ENCODE measurements at places on chromosomes 4 and X.
A peak's percentile ranks its signal among the peaks of the same experiment; 100 is the strongest.

DNA sequence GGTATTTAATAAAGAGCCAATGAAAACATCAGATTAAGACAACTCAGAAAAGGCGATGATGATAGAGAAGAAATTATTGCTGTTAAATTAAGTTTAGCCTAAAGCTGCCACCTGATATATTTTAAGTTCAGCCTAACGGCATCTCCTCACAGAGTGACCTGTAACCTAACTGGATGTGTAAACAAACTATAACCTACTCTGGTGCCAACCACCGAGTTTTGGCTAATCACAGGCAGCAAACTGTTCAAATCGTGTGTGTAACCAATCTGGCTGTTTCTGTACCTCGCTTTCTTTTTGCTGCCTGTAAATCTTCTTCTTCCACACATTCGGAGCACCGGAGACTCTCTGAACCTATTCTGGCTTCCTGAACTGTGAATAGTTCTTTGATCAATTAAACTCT, 37.8 kb upstream of the MED14 start:
- DNase-seq = no peak

DNA sequence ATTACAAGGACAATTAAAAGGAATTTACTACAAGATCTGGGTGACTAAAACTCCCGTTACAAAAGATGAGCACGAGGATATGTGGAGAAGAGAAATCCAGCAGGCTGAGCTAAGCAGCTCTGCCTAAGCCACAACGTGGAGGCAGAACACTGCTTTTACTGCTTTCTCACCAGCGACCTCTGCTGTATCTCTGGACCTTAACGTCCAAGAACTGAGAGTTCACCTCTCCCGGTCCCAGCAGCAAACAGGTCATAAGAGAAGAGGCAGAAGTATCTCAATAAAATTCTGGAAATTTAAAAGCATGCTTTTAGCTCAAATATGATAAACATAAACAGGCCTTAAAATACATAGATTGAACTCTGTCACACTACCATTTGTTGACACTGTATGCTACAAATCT, 81.0 kb downstream of the ADGRA3 start:
- no peak for DNase-seq

- peak; percentile 92 for DNase-seq
Measured at GRCh38 chr4:69054578-69055200, 41.6 kb upstream of the UGT2B7 start.

DNA sequence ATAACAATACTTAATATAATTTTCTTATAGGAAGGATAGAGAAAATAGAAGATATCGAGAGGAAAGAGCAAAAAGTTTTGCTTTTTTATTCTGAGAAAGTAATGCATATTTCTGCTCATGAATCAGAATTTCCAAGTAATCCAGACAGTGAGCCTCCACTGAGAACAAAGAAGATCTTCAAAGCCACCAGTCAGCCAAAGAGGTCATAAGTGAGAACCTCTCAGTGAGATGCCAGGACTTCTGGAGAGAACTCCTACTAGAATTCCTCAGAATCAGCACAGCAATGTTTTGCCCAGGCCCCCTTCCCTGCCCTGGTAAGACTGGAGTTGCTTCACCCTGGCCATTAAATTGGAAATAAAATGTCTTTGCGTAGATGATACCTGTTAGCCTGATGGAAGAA, 254.4 kb upstream of the FAT4 start:
- DNase-seq = no peak

GRCh38 chr4:148808416-148808815, 366.2 kb upstream of the NR3C2 start:
- DNase-seq = no peak

DNA sequence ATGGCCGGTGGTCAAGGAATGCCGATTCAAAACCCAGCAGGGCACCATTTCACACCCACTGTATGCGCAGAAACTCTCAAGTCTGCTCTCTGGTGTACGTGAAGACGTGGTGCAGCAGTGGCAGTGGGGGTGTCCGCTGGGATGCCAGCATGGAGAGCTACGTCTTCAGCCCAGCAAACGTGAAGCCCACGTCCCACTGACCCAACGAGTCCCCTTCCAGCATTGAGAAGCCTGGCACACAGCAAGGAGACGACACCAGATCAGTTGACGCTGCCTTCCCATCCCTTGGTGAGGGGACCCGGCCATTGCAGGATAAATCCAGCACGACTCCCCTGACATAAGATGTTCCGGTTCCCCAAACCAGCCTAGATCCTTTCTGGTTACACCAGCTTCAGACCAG, 2.2 kb upstream of the PLXNB3 start:
- no peak for DNase-seq

GRCh38 chrX:132214518-132214917, 4.7 kb downstream of the RAP2C start:
- DNase-seq = no peak

GRCh38 chrX:68724531-68725020, 77.1 kb downstream of the STARD8 start:
- DNase-seq = no peak

DNA sequence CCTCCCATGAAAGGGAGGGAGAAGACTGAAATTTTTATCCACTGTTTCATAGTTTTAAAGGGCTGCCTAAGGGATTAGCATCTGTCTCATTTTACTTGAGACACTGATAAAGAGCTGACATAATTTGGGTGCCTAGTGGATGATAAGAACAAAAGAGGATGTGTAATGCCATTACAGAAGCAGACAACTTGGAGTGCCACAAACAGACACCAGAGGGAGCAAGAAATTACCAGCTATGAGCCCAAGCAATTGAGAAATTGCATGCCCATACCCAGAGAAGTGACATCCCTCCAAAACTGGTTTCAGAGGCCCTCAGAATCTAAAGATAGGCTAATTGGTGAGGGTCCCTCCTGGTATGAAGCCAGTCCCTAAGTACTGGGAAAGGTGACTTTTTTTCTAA, 38.5 kb upstream of the POU3F4 start:
- peak; percentile 8 for DNase-seq

GRCh38 chrX:97666890-97667289, 783.2 kb downstream of the RPA4 start:
- no peak for DNase-seq

- no peak for DNase-seq
Measured at GRCh38 chrX:129495900-129496299, 27.4 kb downstream of the SMARCA1 start.

DNA sequence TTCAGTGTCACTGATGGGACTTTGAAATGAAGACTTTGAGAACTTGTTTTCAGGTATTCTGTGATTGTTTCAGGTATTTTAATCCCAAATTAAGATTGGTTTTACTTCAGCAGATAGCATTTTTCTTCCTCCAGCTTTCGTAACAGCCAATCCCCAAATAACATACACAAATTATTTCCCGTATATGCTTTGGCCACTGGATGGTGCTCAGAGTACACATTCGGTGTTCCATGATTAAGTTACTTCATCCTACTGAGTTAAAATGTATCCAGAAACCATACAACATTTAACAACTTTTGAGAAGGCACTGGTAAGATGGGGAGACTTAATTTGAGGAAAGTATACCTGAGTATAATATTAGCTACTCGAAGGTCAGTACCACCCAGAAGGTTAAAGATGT, 233.4 kb upstream of the FAM47A start:
- DNase-seq = no peak

- DNase-seq = no peak
Measured at GRCh38 chrX:19810802-19811201, 76.6 kb downstream of the SH3KBP1 start.

DNA sequence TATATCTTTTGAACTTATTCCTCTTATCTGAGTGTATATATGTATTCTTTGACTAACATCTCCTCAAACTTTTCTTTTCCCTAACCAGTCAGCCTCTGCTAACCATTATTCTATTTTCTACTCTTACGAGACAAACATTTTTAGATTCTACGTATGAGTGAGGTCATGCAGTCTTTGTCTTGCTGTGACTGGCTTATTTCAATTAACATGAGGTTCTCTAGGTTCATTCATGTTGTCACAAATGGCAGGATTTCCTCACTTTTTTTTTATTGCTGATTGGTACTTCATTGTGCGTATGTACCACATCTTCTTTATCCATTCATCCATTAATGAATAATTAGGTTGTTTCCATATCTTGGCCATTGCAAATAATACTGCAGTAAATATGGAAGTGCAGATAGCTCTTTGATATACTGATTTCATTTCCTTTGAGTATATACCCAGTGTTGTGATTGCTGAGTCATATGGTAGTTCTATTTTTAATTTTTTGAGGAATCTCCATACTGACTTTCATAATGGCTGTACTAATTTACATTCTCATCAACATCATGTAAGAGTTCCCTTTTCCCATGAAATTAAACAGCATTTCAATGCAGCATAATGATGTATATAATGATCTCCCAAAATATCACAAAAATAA, 80.1 kb downstream of the HS3ST1 start:
- no peak for DNase-seq

GRCh38 chr4:139628184-139629012, 37.2 kb upstream of the MGST2 start:
- DNase-seq = no peak

- DNase-seq = no peak
Measured at GRCh38 chr4:54741202-54741601, 83.4 kb downstream of the KIT start.

GRCh38 chr4:25953740-25954139, 39.7 kb downstream of the SMIM20 start:
- DNase-seq = no peak

DNA sequence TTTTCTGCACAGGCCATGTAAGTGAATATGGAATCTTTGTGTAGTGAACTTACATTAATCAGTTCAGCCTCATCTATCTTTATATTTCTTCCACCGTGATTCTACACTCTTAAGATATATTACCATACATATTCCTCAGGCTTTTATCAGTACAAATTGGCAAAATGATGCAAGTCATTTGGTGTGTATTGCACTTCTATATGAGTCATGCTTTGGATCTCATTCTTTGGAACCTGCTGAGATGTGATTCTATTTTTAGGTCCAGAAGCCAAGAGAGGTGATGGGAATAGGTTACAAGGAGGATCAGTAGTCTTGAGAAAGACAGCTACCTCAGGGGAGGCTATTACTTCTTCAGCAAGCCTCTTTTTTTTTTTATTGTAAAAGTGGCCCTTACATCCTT, 204.4 kb downstream of the ZNF330 start:
- DNase-seq = peak; percentile 16

DNA sequence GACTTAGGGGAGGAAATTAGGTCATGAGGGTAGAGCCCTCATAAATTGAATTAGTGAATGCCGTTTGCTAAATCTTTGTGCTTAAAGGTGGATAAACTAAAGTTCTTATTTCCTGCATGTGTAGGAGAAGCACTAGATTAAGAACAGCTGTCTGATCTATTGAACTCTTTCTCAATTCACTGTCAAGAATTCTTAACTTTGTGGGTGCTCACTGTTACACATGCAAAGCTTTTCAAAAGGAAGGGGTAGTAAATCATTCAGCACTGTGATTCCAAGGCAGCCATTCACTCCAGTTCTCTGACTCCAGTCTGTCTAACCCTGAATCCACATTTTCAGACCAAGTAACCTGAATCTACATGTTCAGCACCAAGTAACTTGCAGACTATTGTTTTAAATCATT, 1520.1 kb downstream of the PCDH18 start:
- no peak for DNase-seq

DNA sequence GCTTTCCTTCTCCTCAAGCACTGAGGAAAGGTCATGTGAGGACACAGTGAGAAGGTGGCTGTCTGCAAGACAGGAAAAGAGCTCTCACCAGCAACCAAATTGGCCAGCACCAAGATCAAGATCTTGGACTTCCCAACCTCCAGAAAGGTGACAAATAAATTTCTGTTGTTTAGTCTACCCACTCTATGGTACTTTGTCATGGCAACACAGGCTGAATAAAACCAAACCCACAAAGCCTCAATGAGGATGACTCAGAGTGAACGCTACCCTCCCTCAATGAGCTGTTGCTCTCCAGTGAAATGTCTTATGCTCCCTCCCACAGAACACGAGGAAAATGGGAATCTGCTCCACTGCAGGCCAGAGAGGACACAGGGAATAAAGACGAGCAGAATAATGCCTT, 244.1 kb downstream of the RAB28 start:
- DNase-seq = peak; percentile 67

GRCh38 chr4:929096-929765, 2.9 kb downstream of the GAK start:
- no peak for DNase-seq

DNA sequence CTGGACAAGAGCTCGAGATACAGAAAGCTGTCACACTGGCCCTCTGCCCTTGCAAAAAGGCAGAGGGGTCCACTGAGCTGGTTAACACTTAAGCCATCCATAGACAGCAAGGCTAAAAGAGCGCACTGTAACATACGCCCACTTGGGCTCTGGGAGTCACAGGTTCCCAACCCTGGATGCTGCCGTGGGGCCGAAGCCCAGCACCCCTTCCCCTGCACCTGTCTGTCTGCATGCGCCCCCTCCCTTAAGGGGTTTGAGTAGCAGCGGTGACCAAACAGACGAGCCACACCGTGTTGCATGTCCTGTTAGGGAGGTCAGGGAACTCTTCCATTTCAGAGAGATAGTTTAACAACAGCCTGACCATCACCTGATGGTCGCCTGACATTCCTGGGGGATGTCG, 138.4 kb upstream of the GALNTL6 start:
- no peak for DNase-seq

DNA sequence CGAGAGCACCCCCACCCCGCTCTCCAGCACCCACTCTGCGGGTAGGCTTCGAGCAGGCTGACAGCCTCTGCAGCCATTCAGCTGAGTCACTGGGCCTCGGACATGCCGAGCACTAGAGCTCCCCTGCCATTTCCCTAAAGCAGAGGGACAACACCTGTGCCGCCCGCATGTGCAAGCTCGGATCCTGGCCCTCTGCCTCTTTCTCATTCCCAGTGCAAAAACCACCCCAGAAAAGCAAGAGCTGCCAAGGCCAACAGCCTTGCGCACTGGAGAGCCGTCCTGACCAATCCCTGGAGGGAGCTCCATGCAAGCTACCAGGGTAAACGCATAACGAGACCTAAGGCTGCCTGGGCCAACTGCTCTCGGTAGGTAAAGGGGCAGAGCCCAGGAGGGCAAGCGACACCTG, 5.3 kb downstream of the HCFC1 start:
- DNase-seq = no peak

- DNase-seq = no peak
Measured at GRCh38 chr4:20592663-20593062, 107.6 kb upstream of the PACRGL start.

GRCh38 chrX:34768290-34768689, 111.2 kb upstream of the TMEM47 start:
- no peak for DNase-seq

DNA sequence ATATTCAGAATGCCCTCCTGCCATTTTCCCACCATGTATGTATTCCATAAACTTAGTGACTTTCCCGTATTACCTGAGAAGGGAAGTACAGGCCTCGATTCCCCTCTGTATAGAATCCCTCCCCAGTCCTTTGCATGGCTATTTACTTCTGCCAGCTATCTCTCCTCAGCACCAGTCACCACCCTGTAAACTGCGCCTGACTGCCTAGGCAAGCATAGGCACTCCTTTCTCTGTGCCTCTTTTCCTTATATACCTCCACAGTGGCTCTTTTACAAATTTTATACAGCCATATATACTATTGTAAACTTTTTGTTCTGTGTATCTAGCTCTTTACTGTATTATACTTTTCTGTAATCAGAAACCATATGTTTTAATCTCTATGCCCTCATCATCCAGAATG, 130.9 kb upstream of the TET2 start:
- DNase-seq = no peak

- DNase-seq = no peak
Measured at GRCh38 chr4:69104719-69105275, 8.5 kb downstream of the UGT2B7 start.

All from RCC 7860 (cell line).